ENCODE measurements at places on chromosomes 12 and 14.

- DNase-seq = peak; percentile 37
Measured at GRCh38 chr14:24695265-24696241, 61.6 kb upstream of the GZMB start.

GRCh38 chr14:76770521-76771436 is 9.5 kb downstream of the VASH1 start:
- no peak for DNase-seq

GRCh38 chr14:104806625-104807465 is 5.9 kb downstream of the ZBTB42 start:
- no peak for DNase-seq

- peak; percentile 66 for DNase-seq
Measured at GRCh38 chr14:99546234-99546879, 57.6 kb downstream of the CCDC85C start.

DNA sequence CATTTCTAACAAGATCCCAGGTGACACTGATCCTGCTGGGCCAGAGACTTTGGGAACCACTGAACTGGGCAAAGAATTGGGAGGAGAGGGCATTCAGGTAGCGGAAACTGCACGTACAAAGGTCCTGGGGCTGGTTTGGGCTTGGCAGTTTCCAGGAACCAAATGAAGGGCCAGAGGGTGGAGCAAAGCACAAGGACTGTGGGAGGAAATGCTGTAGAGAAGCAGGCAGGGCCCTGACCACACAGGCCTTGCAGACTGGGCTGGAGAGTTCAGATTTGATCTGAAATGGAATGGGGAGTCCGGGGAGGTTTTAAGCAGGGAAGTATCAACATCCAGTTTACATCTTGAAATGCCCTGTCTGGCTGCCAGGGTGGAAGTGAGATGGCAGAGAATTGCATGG is 195.1 kb downstream of the PHETA1 start:
- no peak for DNase-seq

GRCh38 chr12:106292339-106292738 is 10.2 kb upstream of the TCP11L2 start:
- no peak for DNase-seq

GRCh38 chr14:102731871-102732800 is 45.1 kb upstream of the TRAF3 start:
- no peak for DNase-seq

DNA sequence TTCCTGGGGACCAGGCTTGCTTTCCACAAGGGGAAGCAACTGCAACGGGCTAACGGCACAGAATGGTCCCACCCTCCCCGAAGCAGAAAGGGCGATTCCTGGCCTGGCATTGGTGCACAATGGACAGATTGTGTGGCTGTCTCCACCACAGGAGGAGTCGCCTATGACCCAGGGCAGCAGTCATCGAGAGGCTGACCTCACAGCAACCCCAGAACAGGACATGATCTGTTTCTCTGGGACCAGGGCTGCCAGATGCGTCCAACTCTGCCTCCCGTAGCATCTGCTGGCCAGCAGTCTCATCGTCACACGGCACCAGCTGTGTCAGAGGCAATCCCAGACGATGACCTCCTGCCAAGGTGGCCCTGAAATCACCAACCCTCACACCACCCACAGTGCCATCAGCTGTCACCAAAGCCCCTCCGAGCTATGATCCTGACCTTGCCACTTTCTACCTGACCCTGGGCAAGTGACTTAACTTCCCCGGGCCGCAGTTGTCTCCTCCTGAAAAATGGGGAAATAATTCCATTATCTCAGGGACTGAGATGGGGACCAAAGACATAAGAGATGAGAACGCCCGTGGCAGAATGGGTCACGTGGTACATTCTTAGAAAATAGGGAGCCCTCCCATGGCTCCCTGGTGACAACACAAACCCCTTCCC is 86.7 kb downstream of the CHGA start:
- DNase-seq = peak; percentile 83

DNA sequence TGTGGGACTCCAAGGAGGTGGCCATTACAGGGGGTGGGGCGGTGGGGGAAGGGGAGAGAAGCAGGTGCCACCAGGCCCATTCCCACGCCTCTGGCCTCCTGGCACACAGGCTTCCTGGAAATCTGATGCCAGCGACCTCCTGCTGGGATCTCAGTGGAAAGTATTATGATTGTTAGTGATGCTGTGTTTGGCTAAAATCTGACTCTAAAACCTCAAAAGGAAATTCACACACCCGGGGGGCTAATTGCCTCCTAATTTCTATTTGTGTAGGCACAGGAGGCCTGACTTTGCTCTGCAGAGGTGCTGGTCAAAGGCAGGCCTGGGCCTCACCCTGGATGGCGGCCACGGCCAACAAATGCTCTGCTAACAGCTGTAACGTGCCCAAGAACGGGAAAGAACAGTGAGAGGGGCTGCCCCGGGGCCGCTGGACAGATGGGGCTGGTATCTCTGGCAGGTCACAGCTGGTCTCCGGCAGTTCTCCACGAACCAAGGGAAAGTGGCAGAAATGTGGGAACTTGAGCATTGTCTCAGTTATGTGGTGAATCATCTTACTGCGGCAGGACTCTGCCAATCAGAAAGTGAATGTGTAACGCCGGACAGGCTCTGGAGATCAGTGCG is 14.3 kb downstream of the FAM181A start:
- peak; percentile 45 for DNase-seq

GRCh38 chr12:22856178-22856577 is 231.2 kb downstream of the ETNK1 start:
- DNase-seq = peak; percentile 73

DNA sequence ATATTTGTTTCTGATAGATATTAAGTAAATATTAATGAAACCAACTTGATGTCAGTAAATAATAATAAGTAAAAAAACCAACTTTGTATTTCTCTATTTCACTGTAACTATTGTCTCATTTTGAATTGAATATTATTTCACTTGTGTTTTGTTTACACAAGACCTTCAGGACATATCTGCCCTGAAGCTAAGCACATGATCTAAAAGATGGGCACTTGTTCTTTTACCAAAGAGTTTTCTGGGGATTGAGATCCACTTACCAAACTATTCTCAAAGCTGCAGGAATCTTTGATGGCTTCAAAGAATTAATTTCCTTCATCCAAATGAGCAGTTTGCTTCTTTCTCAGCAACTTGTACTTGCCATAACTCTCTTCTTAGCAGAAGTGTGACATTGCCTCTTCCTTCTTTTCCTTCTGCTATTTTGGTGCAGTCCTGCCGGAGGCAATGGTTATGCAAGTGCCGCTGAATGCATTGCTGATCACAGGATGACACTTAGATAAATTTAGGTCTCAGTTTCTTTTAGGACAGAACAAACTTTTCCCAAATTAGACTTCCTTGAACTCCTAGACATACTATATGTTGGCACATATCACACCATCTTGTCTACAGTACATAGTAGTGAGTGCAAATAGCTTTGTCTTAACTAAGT is 9.2 kb downstream of the FAR2 start:
- DNase-seq = no peak

Data from eye (tissue), 1 donor.